AML-193 (cell line): ENCODE measurements at places on chromosomes 5 and 9.

DNA sequence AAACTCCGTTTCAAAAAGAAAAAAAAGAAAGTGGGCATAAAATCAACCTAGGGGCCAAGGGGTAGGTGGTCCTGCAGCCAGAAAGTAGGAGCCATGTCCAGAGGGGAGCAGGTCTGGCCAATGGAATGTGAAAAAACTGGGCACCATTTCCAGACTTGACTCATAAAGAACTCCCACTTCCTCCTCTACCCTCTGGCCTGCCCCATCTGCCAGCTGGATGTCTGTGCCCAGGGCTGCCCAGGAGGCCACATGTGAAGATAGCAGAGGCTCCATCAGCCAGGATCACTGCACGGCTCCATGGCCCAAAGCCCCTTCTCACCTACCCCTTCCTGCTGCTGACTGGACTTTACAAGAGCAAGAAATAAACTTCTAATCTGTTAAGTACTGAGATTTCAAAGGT is 42.1 kb upstream of the EEIG1 start:
- no peak for DNase-seq

GRCh38 chr9:100219347-100219746 is 120.3 kb downstream of the INVS start:
- no peak for DNase-seq

GRCh38 chr9:135039266-135039870 is 48.1 kb upstream of the OLFM1 start:
- no peak for DNase-seq

DNA sequence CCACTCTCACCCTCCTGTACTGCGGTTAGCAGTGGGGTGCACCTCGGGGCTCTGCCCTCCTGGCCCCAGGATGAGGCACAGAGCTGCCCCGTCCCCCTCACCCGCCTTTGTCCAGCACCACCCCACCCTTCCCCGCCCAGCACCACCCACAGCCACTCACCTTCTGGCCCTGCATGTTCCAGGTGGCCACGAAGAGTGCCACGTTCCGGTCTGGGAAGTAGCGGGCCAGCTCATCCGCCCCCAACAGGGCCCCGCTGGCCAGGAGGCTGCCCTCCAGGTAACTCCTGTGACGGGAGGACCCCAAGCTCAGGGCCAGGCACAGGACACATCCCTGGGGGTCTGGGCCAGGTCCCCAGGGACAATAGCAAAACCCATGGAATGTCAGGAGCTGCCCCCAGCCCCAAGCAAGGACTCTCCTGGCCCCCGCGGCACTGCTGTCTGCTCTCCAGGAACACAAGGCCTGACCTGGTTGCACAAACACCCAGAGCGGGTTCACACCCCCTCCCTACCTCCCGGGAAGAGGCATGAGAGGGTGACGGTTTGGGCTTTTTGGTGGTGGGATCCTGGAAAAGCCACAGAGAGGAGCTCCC is 5.0 kb downstream of the INPP5E start:
- no peak for DNase-seq

GRCh38 chr5:155540000-155540595 is 526.5 kb downstream of the KIF4B start:
- DNase-seq, result no peak
